ENCODE measurements at places on chromosomes 1 and 21.

DNA sequence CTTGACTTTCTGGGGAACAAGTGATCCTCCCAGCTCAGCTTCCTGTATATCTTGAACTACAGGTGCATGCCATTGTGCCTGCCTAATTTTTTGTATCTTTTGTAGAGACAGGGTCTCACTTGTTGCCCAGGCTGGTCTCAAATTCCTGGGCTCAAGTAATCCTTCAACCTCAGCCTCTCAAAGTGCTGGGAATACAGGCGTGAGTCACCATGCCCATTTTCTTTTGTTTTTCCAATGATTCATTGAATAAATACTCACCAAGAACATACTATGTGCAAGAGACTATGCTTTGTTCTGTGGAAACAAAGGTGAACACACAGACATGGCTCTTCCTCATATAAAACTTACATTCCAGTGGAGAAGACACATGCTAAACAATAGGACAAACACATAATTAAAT, 407.8 kb upstream of the DAB1 start:
- no peak for DNase-seq

DNA sequence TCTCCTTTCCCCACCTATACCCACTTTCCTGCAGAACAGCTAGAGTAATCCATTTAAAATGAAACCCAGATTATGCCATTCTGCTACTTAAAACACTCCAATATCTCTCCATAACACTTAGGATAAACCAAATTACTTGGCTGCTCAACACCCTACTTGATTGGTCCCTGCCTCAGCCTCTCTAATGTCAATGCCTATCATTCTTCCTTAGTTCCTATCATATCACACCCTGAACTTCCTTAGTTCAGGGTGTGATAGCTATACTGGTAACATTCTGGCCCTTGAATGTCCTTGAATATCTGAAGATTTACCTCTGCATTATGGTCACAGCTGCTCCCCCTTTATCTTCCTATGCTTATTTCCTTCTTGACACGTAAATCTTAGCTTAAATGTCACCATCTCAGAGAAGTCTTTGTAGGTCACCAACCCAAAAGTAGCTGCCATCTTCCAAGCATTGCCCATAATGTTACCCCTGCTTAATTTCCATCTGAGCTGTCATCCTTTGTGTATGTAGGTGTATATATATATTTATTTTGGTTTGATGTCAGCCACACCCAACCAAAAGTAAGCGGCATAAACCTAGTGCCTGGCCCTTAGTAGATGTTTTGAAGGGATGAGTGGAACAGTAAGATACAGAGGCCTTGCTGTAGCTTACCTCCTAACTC, 379.8 kb downstream of the PTPRC start:
- no peak for DNase-seq

- no peak for DNase-seq
These were observed 88.6 kb downstream of the CTH start for GRCh38 chr1:70499695-70500094.

GRCh38 chr1:215844266-215844665, 277.2 kb downstream of the KCTD3 start:
- no peak for DNase-seq

- no peak for DNase-seq
These were observed 782 bp downstream of the PCAT6 start for GRCh38 chr1:202811296-202812175.

DNA sequence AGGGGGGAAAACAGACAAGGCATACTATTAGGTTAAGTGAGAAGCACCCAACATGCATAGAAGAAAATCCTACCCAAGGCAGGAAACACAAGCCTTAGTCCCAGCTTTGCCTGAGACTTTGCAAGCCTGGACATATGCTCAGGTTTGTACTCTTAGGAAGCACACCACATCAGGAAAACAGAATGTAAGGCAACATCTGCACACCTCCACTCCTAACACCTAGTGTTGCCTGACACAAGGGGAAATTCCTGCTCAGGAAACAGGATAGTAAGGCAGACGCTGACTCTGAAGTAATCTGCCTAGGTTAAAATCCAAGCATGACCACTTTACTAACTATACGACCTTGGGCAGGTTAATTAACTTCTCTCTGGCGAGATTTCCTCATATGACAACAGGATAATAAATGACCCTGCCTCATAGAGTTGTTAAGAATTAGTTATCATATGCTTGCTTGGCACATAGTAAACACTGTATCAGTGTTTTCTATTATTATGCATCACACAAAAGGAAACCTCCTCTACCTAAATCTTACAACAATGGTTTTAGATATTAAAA, 119.8 kb downstream of the ZZZ3 start:
- no peak for DNase-seq

GRCh38 chr1:20472860-20473711, 12.9 kb downstream of the CAMK2N1 start:
- no peak for DNase-seq

DNA sequence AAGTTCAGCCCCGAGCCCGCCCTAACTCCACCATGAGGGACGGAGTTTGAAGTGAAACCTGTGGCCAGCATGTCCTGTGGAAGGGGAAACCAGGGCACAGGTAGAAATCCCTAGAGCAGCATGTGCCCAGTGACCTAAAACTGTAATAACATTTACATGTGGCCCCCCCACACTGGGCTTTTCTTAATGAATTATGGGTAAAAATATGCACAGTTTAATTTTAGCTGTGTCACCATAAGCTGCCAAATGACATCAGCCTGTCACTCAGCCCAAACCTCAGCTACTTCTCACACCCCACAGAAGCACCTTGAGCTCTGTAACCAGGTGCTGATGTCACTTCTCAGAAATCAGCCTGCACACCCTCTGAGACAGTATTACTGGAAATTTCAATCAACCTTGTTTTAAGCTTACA, 50.0 kb upstream of the SLC19A1 start:
- DNase-seq, result peak; percentile 79

- no peak for DNase-seq
These were observed 11.8 kb downstream of the DPH5 start for GRCh38 chr1:101013776-101014175.

DNA sequence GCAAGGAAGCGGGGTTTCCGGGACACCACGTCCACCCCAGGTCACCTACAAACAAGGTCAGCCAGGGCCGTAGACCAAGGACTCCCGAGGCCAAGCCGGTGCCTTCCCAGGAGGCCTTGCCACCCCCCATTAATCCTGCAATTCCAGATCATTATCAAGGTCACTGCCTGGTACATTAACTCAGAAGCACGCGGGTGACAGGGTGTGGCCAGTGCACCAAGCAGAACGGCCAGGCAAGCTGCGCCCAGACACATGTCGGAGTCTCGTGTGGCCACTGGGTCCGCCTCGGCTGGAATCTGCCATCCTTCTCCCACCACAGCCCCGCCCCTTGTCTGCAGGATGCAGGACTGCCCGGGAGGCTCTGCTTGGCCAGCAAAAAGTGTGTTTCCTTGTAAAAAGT, 144.7 kb downstream of the PRDM16 start:
- no peak for DNase-seq

- DNase-seq, result peak; percentile 55
These were observed 26.5 kb downstream of the DMRTB1 start for GRCh38 chr1:53485478-53486394.
